ENCODE measurements at places on chromosomes 13 and 19. TPM values are rescaled to one million over a fixed set of nuclear protein-coding genes. Genes with fewer than 3 reads are reported as not detected.

- DNase-seq = peak; percentile 75
Measured at GRCh38 chr13:78601124-78601873, 2.1 kb downstream of the POU4F1 start.

DNA sequence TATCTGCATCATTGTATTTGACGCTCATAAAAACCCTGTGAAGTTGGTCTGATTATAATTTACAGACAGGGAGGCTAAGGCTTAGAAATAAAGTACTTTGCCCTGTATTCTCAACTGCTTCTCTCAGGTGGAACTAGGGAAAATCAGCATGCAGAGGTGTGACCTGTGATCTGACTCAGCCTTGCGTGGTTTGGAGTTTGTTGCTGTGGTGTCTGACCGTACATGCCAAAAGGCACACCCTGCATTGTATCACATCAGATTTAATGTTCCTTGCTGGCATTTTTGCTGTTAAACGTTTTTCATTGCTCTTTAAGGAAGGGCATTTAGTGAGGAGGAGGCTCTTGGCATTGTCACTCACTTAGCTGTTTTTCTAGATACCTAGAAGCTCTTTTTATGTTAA lies 58.8 kb upstream of the C1QTNF9B start:
- DNase-seq = no peak

- no peak for DNase-seq
Measured at GRCh38 chr13:77893066-77893465, 25.6 kb downstream of the EDNRB start.

Gene FUT3
- 119 TPM for total RNA-seq

Gene SIGLEC7
- 1.3 TPM for total RNA-seq

Gene CEACAM21
- total RNA-seq = not detected

Gene ZNF441
- total RNA-seq = 15.4 TPM

DNA sequence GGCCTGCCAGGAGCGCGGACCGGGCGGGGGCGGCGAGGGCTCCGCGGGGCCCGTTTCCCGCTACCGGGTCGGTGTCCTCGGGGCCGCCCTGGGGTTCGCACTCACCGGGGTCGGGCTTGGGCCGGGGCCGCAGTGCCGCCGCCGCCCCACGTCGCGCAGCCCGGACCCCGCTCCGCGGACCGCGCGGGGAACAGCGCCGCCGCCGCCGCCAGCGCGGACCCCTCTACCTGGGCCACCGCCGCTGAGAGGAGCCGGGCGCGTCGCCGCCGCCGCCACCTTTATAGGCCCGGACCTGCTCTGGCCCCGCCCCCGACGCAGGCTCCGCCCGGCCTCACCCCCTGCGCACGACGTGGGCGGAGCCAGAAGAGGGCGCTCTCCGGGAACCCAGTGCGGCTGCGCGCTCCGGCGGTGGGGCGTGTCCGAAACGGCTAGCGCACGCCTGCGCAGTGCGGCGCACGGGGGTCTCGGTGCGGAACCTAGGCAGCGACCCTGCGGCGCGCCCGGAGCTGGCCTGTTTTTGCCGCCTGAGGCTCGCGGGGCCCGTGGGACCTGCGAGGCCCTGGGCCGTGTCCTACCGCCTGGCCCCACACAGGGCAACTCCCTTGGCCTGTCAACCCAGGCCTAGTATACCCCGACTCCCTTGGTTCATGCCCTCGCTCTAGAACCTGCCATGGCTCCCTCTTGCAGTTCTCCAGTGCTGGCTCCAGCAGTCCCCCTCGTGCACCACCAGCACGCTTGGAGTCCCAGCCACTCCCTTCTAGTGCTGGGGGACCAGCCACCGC lies at the start of gene MKNK2:
MKNK2 (minus strand) TSS at position 254 of the 782 bp plus-strand sequence. CDS start 393 bp downstream, outside the sequence.
- peak; percentile 97 for DNase-seq

Gene MEIS3
- 18.2 TPM for total RNA-seq

DNA sequence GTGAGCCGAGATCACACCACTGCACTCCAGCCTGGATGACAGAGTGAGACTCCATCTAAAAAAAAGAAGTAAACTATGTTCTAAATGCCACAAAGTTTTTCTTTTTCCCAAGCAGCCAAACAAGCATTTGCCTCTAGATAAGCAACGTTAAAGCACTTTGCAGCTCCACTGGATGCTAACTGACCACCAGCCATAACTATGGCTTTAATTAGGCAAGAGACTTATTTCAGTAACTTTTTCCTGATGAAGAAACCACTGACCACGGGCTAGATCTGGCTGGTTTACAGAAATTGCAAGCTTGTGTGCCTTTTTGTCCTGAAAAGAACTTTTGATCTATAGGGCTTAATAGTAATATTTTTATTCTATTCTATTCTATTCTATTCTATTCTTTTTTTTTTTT lies 22.1 kb downstream of the CD70 start:
- no peak for DNase-seq

GRCh38 chr19:31166206-31166605 lies 183.0 kb downstream of the TSHZ3 start:
- DNase-seq = no peak

DNA sequence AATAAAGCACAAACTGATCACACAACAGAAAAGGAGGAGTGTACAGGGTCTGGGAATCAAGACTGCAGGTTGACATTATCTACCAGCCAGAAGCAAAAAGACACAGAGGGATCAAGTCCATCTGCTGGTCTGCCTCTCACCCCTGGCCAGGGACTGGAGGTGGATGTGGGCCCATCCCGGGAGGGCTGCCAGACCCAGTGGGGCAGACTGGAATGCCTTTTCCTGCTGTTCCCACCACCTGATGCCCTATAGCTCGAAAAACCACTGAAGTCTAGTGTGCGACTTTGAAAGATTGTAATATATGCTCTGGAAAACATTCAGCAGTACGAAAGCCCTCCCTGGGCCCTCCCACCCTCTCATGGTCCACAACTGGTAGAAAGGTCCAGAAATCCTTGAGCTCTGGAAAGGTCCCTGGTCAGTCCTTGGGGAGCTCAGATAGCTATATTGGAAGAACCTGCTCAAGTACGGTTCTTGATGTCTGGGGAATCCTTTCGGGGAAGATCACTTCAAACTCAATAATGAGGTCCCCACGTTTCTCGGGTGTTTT lies 2.6 kb downstream of the DNAJB1 start:
- DNase-seq = no peak

Gene ZNF738
- 27.9 TPM for total RNA-seq

Gene SOHLH2
- 0.45 TPM for total RNA-seq

Gene C3
- total RNA-seq = 35.3 TPM

DNA sequence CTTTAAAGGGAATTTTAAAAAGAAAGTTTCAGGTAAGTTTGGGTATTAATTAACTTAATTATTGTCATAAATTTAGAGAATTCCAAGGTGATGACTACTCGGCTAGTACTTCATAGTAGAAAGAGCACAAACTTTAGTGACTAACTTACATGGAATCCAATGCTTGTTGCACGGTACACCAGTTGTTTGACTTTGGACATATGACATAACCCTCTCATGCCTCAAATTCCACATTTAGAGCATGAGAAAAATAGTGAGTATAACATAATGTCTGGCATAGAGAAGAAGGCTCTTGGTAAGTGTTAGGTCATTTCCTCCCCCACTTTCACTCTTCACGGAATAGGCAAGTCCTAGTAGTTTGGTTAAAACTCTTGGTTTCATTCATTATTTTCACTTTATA lies 1249.4 kb upstream of the SLC10A2 start:
- DNase-seq = no peak

- DNase-seq = no peak
Measured at GRCh38 chr19:30029721-30030510, 87.9 kb downstream of the URI1 start.

Gene SHANK1
- total RNA-seq = not detected

- no peak for DNase-seq
Measured at GRCh38 chr13:113905018-113905417, 41.1 kb upstream of the GAS6 start.

GRCh38 chr13:35260316-35260715 lies 216.2 kb downstream of the MAB21L1 start:
- no peak for DNase-seq

Gene STK11
- 368 TPM for total RNA-seq

DNA sequence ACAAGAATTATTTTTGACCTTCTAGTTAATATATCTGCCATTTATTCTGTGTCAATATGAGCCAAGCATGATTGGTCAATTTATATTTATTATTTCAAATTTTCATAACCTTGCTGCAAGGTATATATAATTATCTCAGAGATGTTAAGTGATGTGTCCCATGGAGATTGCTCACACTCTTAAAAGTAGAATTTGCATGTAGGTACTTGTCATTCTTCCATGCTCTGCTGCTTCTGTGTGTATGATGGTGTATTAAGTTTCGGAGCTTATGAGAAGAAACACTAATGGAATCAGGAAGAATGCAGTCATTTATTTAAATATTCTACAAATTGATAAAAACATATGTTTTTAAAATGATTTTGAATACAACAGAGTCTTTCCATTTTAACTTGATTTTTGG lies 586.8 kb upstream of the MIR17HG start:
- no peak for DNase-seq

Gene MAG
- total RNA-seq = 0.73 TPM

- no peak for DNase-seq
Measured at GRCh38 chr19:1428738-1429391, 9.3 kb upstream of the RPS15 start.

Gene FAM216B
- under 0.01 TPM for total RNA-seq

Gene MPND
- 5.5 TPM for total RNA-seq

Gene THSD1
- total RNA-seq = 8.4 TPM

Gene B3GNT8
- 1.7 TPM for total RNA-seq

DNA sequence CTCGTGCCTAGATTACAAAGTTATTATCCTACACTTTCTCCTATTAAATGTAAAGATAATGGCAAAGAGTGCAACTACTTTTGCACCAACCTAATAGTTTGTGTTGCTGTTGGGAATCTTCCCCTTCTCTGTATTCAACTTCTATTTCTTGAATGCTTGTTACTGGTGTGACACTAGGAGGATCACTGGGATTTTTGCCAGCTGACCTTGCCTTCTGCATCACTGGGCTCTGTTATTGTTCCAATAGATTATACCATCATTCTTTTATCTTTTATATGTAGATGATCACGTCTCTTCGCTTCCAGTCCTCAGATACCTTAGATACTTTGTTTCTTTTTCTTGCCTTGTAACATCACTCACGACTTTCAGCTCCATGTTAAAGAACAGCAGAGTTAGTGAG lies 3.5 kb upstream of the OR10H4 start:
- DNase-seq = no peak

DNA sequence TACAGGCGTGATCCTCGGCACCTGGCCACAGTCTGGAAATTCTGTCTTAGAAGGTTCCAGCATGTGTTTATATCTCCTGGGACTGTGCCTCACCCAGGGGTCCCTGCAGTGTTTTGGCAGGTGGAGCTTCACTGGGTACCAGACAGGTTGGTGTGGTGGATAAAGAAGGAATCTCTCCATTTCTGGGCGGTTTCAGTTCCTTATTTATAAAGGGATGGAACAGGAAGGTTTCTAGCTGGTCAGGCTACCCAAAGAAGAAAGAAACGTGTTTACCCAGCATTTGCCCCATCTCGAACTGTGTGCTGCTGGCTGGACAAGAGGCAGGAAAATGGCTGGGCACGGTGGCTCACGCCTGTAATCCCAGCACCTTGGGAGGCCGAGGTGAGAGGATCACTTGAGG lies 9.8 kb downstream of the PNPLA6 start:
- no peak for DNase-seq

DNA sequence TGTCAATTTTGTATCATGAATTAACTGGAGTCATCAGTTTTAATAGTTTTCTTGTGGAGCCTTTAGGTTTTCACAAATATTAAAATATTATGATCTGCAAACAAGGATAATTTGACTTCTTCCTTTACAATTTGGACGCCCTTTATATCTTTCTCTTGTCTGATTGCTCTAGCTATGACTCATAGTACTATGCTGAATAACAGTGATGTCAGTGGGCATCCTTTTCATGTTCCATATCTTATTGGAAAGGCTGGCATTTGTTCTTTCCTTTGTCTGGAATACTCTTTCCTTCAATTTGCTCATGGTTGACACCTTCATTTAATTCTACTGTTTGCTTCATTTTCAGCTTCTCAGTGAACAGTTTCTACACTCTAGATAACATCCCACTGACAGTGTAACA lies 1129.3 kb downstream of the SLITRK5 start:
- DNase-seq = no peak

GRCh38 chr13:82439159-82439904 lies 1442.9 kb downstream of the SLITRK1 start:
- no peak for DNase-seq

GRCh38 chr13:63190742-63191141 lies 1775.1 kb upstream of the PCDH20 start:
- no peak for DNase-seq

GRCh38 chr13:91270031-91270430 lies 77.5 kb upstream of the MIR17HG start:
- no peak for DNase-seq

Gene OR7D2
- 11.0 TPM for total RNA-seq

DNA sequence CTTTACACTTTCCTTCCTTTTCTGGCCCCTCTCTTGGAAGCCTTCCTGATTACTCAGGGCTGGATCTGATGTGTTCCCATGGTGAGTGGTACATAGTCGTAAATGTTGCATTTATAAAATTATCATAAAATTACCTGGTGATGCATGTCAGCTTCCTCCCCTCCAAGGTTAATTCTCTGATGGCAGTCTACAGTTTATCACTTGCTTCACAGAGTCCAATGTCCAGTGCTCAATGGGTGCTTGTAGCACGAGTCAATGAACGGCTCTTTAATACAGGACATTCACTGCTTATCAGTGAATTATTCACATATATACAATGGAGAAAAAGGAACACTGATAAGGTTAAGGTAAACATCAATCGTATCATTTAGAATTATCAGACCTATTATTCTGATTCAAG lies 27.0 kb upstream of the OXGR1 start:
- DNase-seq = peak; percentile 21

Gene C13orf42
- not detected for total RNA-seq

GRCh38 chr13:27131906-27132305 lies 39.7 kb downstream of the USP12 start:
- DNase-seq = no peak

DNA sequence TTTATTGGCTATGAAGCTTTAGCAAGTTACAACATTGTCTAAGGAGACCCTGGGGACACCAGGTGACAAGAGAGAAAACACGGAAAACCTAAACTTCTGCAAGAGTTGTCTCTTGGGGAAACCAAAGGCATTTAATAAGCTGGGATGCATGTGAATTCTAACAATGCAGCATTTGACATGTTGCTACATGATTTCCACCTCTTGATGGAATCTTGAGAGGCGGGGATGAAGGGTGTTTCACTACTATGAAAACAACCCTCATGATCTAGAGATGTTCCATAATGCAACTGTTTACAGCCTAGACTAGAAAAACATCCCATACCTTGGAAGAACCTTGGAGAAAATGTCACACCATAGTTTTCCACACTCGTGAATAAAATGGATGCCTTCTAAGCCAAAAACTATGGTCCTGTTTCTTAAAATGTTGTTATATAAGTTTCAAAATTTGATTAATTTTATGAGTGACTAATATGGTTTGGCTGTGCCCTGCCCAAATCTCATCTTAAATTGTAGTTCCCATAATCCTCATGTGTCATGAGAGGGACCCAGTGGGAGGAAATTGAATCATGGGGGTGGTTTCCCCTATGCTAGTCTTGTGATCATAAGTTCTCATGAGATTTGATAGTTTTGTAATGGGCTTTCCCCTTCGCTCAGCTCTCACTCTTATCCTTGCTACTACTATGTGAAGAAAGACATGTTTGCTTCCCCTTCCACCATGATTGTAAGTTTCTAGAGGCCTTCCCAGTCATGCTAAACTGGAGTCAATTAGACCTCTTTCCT lies 164.6 kb downstream of the TNFSF13B start:
- no peak for DNase-seq

Data from stomach (tissue), 19 donors.